Hematopoietic multipotent progenitor cell treated with erythropoietin and hydrocortisone succinate and interleukin-3 and kit ligand, for 15 days (in vitro differentiated cells): ENCODE measurements at places on chromosomes 2 and 18.

DNA sequence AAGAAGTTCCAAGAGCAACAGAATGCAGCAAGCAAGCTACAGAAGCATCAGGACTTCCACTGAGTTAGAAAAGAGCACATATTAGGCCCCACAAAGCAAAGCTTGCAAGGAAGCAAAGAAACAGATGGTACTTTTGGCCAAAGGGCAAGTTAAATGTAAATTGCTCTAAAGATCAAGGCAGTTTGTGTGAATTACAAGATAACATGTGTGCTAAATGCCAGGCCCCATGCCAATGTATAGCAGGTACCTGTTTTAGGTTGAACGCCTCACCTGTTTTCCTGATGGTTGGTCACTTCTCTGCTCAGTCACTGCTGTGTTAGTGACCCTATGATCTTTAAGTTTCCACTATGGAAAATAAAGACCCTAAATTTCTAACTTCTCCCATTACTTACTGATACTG lies 606.5 kb upstream of the GYPC start:
- DNase-seq = no peak

- DNase-seq = no peak
Measured at GRCh38 chr2:163182764-163183354, 344.3 kb upstream of the KCNH7 start.

DNA sequence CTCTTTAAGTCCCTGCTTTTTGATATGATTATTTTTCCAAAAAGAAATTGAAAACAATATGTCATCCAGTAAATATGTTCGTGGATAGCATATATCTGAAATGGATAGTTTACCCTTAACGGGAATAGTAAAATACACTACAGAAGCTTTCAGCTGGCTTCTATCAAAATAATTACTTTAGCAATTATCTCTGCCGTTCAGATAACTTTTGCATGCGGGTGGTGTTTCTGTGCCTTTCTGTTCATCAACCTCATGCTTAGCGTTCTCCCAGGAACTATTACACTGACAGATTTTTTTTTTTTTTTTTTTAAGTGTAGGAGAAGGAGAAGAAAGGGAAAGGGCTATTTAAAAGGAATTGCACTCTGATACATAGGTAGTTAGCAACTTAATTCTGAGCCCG lies 53.6 kb downstream of the TSHZ1 start:
- no peak for DNase-seq

DNA sequence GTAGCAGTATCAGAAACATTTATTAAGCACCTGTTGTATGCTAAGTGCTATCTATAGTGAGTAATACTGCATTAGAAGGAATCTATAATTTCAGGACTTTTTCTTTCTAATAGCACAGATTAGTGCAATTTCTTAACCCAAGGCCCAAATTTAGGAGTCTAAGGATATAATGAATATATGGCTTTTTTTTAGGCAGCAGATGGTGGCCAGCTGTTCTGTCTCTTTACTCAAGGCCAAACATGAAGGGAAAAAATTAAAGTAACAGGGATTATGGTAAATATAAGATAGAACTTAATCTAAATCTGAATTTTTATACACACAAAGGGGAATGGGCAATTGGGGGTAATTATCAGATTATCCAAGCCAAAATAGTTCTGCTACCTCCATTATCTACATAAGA lies 230.6 kb upstream of the SP5 start:
- DNase-seq = no peak

GRCh38 chr2:42775186-42775585 lies 11.3 kb upstream of the OXER1 start:
- DNase-seq = no peak

- no peak for DNase-seq
Measured at GRCh38 chr2:127783101-127783500, 27.9 kb downstream of the WDR33 start.

GRCh38 chr2:203861197-203861596 lies 6.4 kb upstream of the CTLA4 start:
- DNase-seq = no peak

DNA sequence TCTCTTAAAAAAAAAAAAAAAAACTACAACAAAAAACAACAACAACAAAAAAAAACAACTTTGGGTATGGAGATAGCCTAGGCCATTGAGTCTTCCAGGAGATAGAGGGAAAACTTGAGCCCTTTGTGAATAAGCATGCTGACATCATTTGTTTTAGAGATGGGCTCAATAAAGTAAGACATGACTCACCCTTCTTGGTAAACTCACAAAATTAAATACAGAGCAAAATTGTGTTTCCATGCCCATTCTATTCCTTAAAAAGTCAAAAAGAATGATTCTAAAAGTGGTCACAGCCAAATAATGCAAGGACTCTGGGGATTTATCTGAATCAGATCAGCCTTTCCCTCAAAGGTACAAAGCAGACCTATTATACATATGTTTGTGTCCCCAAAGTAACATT lies 117.4 kb downstream of the ETAA1 start:
- DNase-seq = no peak
